A549 treated with AZD2906 at 1 μM for 4 hours (cell line): ENCODE measurements at places on chromosomes 16 and 17. TPM values are rescaled to one million over a fixed set of nuclear protein-coding genes. Genes with fewer than 3 reads are reported as not detected.

Gene KRTAP4-5
- total RNA-seq, result not detected in 5 replicates

Gene ABR
- total RNA-seq, result 119 to 138 TPM (median 128 TPM) in 5 replicates

Gene PRSS36
- 0.84 to 2.1 TPM (median 1.3 TPM) in 5 replicates for total RNA-seq

Gene HOXB9
- total RNA-seq, result 6.4 to 7.2 TPM (median 6.9 TPM) in 5 replicates

Gene GPR179
- total RNA-seq, result 0.02 to 0.06 TPM (median 0.03 TPM) in 5 replicates

Gene SNX11
- total RNA-seq, result 26.6 to 30.3 TPM (median 27.1 TPM) in 5 replicates

Gene TMEM238L
- total RNA-seq, result not detected in 5 replicates

Gene TAC4
- not detected in 5 replicates for total RNA-seq

Gene TMEM220
- total RNA-seq, result 2.0 to 3.8 TPM (median 2.7 TPM) in 5 replicates

Gene AANAT
- total RNA-seq, result 0.22 to 0.64 TPM (median 0.33 TPM) in 5 replicates

Gene KIFC3
- 111 to 139 TPM (median 132 TPM) in 5 replicates for total RNA-seq

Gene PPL
- total RNA-seq, result 4.7 to 6.0 TPM (median 5.4 TPM) in 5 replicates

Gene XAF1
- total RNA-seq, result not detected in 5 replicates

Gene SPECC1
- total RNA-seq, result 42.5 to 62.8 TPM (median 45.8 TPM) in 5 replicates

Gene HOXB3
- total RNA-seq, result 4.4 to 5.7 TPM (median 4.7 TPM) in 5 replicates

Gene ATP2A3
- 4.3 to 5.3 TPM (median 4.7 TPM) in 5 replicates for total RNA-seq

Gene FOXL1
- total RNA-seq, result 1.3 to 2.1 TPM (median 2.0 TPM) in 5 replicates

Gene TMIGD1
- total RNA-seq, result not detected in 5 replicates

Gene PRPSAP1
- total RNA-seq, result 53.1 to 63.4 TPM (median 58.2 TPM) in 5 replicates

Gene DNAH2
- total RNA-seq, result 0.02 to 0.05 TPM (median 0.03 TPM) in 5 replicates

Gene FGF11
- 0.76 to 1.2 TPM (median 0.85 TPM) in 5 replicates for total RNA-seq

Gene RAB26
- total RNA-seq, result 1.9 to 4.4 TPM (median 3.3 TPM) in 5 replicates

Gene ADAMTS18
- total RNA-seq, result 0.01 to 0.08 TPM (median 0.02 TPM) in 4 of 5 replicates, not detected in the other

Gene CHAD
- total RNA-seq, result not detected in 5 replicates
